Upper lobe of left lung (tissue), 6 donors: ENCODE measurements at places on chromosomes 11 and 22.
A peak's percentile ranks its signal among the peaks of the same experiment; 100 is the strongest.

DNA sequence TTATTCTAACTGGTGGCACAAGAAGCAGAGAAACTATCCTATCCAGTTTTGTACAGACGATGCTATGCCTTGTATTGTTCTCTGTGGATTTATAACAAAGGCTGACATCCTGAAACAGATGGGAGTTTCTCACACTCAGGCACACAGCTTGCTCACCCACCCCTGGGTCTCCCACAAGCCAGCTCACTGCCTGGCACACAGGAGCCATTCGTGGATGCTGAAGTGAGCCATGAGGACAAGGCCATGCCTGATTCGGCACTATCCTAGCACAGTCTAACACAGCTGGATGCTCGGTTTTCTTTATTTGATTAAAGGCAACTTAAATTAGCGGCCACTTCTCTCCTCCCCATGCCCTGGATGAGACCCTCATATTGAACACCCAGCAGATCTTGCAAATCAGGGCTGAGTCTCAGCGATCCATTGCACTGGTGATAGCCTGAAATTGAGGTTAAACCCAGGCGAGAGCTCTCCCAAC is 25.7 kb upstream of the TMPRSS4 start:
- H3K27ac ChIP-seq, result no peak overlapping the region
- H3K4me1 ChIP-seq, result no peaks in the 10 kb centered on the region
- no peak for DNase-seq
- H3K36me3 ChIP-seq, result no peaks in the 10 kb centered on the region
- H3K4me3 ChIP-seq, result no peak overlapping the region
- no peaks in the 10 kb centered on the region for H3K27me3 ChIP-seq

GRCh38 chr11:78449866-78450265 is 32.2 kb upstream of the GAB2 start:
- no peaks in the 10 kb centered on the region for H3K4me1 ChIP-seq
- no peak overlapping the region for H3K4me3 ChIP-seq
- H3K27ac ChIP-seq, result no peak overlapping the region
- H3K36me3 ChIP-seq, result no peaks in the 10 kb centered on the region
- no peaks in the 10 kb centered on the region for H3K27me3 ChIP-seq

DNA sequence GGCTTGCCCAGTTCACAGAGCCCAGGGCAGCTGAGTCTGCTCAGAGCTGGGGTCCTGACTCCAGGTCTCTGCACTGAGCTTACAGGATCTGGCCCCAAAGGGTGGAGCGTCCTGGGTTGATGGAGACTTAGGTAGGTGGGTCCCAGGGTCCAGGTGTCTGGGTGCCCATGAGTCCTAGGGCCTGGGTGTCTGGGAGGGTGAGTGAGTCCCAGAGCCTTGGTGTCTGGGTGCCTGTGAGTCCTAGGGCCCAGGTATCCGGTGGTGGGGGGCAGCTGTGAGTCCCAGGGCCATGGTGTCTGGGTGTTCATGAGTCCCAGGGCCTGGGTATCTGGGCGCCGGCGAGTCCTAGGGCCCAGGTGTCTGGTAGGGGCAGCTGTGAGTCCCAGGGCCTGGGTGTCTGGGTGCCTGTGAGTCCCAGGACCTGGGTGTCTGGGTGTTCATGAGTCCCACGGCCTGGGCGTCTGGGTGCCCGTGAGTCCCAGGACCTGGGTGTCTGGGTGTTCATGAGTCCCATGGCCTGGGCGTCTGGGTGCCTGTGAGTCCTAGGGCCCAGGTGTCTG is 1505.6 kb downstream of the BRD1 start:
- no peak overlapping the region for H3K27ac ChIP-seq
- no peak overlapping the region for H3K4me3 ChIP-seq
- no peaks in the 10 kb centered on the region for H3K4me1 ChIP-seq

GRCh38 chr11:10385696-10386095 is 69.4 kb upstream of the AMPD3 start:
- peak overlapping the region; percentile 76 for H3K27ac ChIP-seq
- DNase-seq, result no peak
- H3K4me1 ChIP-seq, result peaks cover 14% of the 10 kb centered on the region
- H3K4me3 ChIP-seq, result no peak overlapping the region
- H3K27me3 ChIP-seq, result no peaks in the 10 kb centered on the region
- H3K36me3 ChIP-seq, result no peaks in the 10 kb centered on the region

- H3K4me1 ChIP-seq, result no peaks in the 10 kb centered on the region
- no peak overlapping the region for H3K27ac ChIP-seq
- H3K4me3 ChIP-seq, result no peak overlapping the region
- no peaks in the 10 kb centered on the region for H3K27me3 ChIP-seq
- H3K36me3 ChIP-seq, result no peaks in the 10 kb centered on the region
Observed at GRCh38 chr22:36085476-36086169, 57.0 kb upstream of the RBFOX2 start.

GRCh38 chr22:44933666-44934453 is 75.9 kb downstream of the PHF21B start:
- no peaks in the 10 kb centered on the region for H3K27me3 ChIP-seq
- no peaks in the 10 kb centered on the region for H3K36me3 ChIP-seq
- no peaks in the 10 kb centered on the region for H3K4me1 ChIP-seq
- DNase-seq, result no peak
- no peak overlapping the region for H3K4me3 ChIP-seq

DNA sequence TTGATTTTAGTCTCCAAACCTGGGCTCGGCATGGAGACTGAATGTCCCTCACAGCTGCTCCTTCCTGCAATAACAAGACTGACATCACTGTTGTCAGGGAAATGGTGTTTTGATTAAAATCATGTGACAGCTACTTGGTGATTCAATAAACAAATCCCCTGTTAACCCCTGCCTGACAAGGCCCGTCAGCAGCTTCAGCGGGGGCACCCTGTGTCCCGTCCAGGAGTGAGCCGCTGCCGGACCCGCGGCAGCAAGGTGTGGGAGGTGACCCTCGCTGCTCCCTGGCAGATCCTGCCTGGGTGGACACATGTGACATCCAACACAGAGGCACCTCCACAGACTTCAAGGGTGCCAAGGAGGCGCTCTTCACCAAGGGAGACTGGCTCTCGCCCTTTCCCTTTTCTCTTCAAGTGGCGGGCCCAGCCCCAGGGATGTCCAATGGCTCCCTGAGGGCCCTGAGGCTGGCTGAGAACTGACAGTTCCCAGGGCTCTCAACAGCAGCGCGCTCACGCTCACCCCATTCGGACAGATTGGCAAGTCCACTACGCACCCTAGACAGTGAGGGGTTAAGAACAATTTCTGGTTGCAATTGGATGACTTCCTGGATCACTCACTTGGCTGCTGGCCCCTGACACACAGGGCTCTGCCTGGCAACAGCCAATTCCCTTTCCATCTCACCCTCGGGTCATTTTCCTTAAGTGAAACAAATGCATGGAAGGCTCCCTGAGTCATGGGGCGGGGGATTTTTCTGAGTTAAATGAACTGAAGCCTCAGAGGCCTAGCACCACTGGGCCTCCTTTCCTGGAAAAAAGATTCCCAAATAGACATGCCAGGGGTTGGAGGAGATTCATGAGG is 30.7 kb downstream of the PPP2R1B start:
- H3K4me3 ChIP-seq, result no peak overlapping the region
- peaks cover 5% of the 10 kb centered on the region for H3K36me3 ChIP-seq
- peak overlapping the region; percentile 91 for H3K27ac ChIP-seq
- H3K27me3 ChIP-seq, result no peaks in the 10 kb centered on the region
- peaks cover 61% of the 10 kb centered on the region for H3K4me1 ChIP-seq

- DNase-seq, result peak; percentile 37
- no peak overlapping the region for H3K4me3 ChIP-seq
- no peaks in the 10 kb centered on the region for H3K27me3 ChIP-seq
- no peaks in the 10 kb centered on the region for H3K36me3 ChIP-seq
Observed at GRCh38 chr11:121321614-121322243, 29.2 kb downstream of the SC5D start.

DNA sequence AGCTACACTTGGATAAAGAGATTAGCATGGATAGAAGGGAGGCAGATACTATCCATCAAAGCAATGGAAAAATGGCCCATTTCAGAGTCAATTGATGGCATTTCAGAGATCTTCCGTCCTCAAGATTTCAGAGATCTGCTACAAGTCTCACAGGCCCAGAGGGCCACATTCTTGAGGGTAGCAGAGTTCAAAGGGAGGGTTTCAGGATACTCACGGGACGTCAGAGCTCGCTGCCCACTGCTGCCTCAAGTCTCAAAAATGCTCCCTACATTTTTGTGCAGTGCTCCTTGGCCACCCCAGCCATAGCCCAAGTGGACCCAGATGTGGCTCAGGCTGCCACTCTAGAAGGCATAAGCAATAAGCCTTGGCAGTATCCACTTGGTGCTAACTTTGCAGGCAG is 24.9 kb downstream of the RTL6 start:
- no peak overlapping the region for H3K4me3 ChIP-seq
- no peaks in the 10 kb centered on the region for H3K27me3 ChIP-seq
- DNase-seq, result no peak
- no peaks in the 10 kb centered on the region for H3K36me3 ChIP-seq
- no peak overlapping the region for H3K27ac ChIP-seq

GRCh38 chr11:110094298-110095285 is 1.4 kb downstream of the ZC3H12C start:
- no peak for DNase-seq
- H3K27me3 ChIP-seq, result no peaks in the 10 kb centered on the region
- H3K36me3 ChIP-seq, result no peaks in the 10 kb centered on the region
- peak overlapping the region; percentile 96 for H3K27ac ChIP-seq

- H3K27me3 ChIP-seq, result no peaks in the 10 kb centered on the region
- H3K4me1 ChIP-seq, result no peaks in the 10 kb centered on the region
- H3K27ac ChIP-seq, result no peak overlapping the region
- H3K4me3 ChIP-seq, result no peak overlapping the region
- DNase-seq, result no peak
Observed at GRCh38 chr22:23270212-23270733, 90.0 kb downstream of the BCR start.

- no peak overlapping the region for H3K4me3 ChIP-seq
- H3K27me3 ChIP-seq, result no peaks in the 10 kb centered on the region
- no peak overlapping the region for H3K27ac ChIP-seq
- H3K4me1 ChIP-seq, result peaks cover 7% of the 10 kb centered on the region
- DNase-seq, result no peak
Observed at GRCh38 chr11:86919557-86920210, 35.5 kb downstream of the FZD4 start.

DNA sequence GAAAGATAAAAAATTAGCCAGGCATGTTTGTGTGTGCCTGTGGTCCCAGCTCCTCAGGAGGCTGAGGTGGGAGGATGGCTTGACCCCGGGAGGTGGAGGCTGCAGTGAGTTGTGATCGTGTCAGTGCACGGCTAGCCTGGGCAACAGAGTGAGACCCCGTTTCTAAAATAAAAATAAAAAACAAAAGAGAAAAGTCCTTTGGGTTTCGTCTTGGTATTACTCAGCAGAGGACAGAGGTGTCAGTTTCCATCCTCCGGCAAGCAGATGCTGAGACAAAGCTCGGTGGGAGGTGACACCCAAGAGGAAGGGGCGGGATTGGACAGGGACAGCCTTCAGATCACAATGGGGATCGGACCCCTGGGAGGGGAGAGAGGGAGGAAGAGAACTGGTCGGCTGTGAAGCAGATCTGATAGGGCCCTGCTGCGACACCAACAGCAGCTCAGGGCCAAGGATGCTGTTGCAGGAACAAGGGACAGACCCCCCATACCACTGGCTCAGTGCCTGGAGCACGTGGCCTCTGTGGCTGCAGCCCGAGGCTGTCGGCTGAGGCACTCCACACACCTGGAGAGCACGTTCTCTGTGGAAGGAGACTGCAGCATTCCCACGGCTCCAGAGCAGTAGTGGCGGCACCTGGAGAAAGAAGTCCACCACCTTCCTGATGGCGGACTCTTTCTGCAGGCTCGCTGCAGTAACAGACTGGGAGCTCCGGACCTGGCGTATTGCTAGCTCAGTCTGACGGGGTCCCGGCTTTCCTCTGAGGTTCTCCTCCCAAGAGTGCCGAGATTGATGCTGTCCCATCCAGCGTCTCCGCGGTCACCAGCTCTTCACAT is 5.2 kb upstream of the BID start:
- H3K27ac ChIP-seq, result no peak overlapping the region
- peaks cover 24% of the 10 kb centered on the region for H3K4me1 ChIP-seq
- H3K4me3 ChIP-seq, result no peak overlapping the region
- no peak for DNase-seq
- H3K27me3 ChIP-seq, result no peaks in the 10 kb centered on the region

GRCh38 chr22:42695294-42695693 is 25.4 kb downstream of the A4GALT start:
- peaks cover 20% of the 10 kb centered on the region for H3K36me3 ChIP-seq
- no peaks in the 10 kb centered on the region for H3K27me3 ChIP-seq
- no peak for DNase-seq
- peaks cover 14% of the 10 kb centered on the region for H3K4me1 ChIP-seq

GRCh38 chr11:106077609-106078455 is at the start of gene AASDHPPT:
Gene AASDHPPT (plus strand): TSS chr11:106077662. CDS start chr11:106077711, 49 bp downstream.
- H3K36me3 ChIP-seq, result peaks cover 23% of the 10 kb centered on the region
- H3K4me1 ChIP-seq, result peaks cover 45% of the 10 kb centered on the region
- H3K27ac ChIP-seq, result peak within 1 kb of the TSS; percentile 95
- H3K4me3 ChIP-seq, result peak within 1 kb of the TSS; percentile 80
- no peaks in the 10 kb centered on the region for H3K27me3 ChIP-seq
